ENCODE measurements at places on chromosomes 12 and 14.

- DNase-seq, result no peak
Measured at GRCh38 chr14:37061697-37062096, 110.7 kb downstream of the SLC25A21 start.

- no peak for DNase-seq
Measured at GRCh38 chr12:122282061-122282460, 15.8 kb upstream of the VPS33A start.

DNA sequence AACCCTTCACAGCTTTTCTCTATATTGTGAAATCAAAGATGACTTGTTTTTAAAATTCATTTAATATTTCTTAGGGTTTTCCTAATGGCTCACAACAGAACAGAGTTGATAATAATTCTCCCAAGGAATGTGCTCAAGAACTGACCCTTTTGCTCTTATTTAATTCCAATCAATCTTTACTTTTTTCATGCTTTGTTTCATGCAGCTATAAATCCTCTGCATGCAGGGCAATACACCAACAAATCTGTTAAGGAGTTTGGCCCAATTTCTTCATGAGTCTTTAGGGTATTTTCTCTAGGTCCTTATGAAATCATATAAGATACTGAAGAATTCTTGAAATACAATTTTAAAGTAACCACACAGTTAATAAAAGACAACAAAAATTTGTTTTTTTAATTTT, 264.2 kb downstream of the SLC6A15 start:
- no peak for DNase-seq

- DNase-seq, result no peak
Measured at GRCh38 chr12:823028-823698, 70.8 kb downstream of the WNK1 start.

DNA sequence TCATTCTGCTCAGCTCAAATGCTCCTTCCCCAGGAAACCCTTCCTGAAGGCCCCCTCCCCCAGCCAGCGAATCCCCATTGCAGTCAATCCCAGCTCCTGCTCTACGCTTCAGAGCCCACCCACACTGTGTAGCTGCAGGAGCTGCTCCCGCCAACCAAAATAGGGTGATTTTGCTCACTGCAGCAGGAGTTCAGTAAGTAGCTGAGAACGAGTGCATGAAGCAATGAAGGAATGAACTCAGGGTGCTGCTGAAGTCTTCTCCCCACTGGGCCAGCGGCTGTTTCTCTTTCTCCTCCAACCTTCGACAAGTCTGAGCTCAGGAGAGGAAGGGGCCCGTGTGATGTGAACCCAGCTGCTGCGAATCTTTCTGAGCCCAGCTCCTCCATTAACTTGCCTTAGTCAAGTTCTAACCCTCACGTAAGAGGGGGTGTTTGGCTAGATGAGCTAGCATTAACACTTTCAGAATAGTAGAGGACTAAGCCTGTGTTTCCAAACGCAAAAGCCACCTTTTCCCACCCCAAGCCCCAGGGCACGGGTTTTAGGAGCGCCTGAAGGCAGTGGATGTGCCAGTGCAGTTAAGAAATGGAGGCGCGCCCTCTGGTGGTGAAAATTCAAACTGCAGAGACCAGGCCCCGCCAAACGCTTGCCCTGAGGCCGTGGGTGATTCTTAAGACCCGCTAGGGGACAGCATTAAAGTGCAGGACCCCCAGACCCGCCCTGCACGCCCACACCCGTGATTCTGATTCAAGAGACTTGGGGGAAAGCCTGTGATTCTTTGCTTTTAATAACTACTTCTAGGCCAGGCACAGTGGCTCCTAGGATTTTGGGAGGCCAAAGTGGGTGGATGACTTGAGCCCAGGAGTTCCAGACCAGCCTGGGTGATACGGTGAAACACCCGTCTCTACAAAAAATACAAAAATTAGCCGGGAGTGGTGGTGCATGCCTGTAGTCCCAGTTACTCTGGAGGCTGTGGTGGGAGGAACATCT, 11.9 kb upstream of the SERPINA4 start:
- peak; percentile 37 for DNase-seq

DNA sequence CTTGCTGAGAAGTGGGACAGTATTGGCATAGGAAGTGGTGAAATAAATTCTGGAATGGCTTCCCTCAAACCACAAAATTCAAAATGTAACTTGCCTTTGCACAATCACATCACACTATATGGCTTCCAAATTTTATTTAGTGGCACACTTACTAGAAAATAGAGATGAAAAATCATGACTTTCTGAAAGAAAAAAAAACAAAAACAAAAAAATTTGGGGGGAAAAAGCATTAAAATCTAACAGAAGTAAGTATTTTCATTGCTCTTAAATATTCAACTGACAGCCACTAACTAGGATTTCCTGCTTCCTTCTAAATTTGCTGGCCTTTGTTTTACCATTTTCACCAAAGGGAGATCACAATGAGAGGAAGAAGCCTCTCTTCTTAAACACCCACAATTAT, 23.0 kb downstream of the ATF7 start:
- no peak for DNase-seq

Measured in stimulated activated CD8-positive, alpha-beta memory T cell treated with anti-CD3 and anti-CD28 coated beads, Interleukin-4, amount 100 ng/mL, for 24 hours (primary cell).